Hematopoietic multipotent progenitor cell treated with erythropoietin and hydrocortisone succinate and interleukin-3 and kit ligand, for 4 days (in vitro differentiated cells): ENCODE measurements at places on chromosomes 11 and 22.
A peak's percentile ranks its signal among the peaks of the same experiment; 100 is the strongest.

- DNase-seq, result peak; percentile 92
Observed at GRCh38 chr22:37186228-37186996, 1.6 kb downstream of the C1QTNF6 start.

DNA sequence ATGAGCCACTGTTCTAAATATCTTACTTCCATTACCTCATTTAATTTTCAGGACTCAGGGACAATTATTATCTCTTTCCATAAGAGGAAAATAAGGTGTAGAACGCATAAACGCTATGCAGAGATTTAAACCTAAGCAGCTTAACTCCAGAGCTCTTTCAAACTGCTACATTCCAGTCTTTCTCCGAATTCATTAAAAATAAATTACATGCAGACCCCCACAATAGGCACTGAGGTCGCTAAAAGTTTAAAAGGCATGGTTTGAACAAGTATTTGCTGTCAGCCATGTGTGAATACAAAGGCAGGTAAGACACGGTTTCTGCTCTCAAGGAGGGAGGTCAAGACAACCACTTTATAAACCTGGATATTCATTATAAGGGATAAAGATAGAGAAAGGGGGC, 983 bp downstream of the NARS2 start:
- no peak for DNase-seq

DNA sequence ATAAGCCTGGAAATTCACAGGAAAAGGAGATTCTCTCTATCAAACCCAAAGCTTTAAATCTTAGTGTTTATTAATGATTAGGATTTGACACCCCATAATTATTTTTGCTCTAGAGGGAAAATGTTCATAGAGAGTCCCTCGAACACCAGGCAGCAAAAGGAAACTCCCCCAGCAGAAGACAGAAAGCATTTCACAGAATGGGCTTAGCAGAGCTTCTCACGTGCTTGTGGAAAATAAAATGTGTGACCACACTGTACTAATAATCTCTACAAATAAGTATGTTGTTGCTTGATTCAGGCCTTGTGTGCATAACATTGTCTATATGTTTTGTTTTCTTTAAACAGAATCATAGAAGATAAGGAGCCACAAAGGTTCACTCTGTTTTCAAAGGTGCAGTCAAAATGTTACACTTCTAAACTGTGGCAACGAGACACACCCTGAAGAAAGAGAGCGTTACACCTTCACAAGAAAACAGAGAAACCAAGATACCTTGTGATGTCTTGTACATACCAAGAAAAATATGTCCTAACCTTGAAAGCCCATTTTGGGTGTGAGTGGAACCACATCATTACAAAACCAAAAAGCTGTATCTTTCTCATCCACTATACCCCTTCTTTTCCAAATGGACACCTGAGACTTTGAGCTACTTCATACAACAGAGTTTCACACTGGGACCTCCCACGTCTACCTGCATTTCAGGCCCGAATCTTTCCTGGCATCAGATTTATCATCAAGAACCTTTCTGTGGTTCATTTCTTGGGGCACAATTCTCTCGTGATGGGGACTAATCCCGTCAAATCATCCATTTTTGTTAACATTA, 282.5 kb downstream of the ETS1 start:
- DNase-seq, result no peak

GRCh38 chr22:45686836-45687235, 15.2 kb downstream of the ATXN10 start:
- no peak for DNase-seq

DNA sequence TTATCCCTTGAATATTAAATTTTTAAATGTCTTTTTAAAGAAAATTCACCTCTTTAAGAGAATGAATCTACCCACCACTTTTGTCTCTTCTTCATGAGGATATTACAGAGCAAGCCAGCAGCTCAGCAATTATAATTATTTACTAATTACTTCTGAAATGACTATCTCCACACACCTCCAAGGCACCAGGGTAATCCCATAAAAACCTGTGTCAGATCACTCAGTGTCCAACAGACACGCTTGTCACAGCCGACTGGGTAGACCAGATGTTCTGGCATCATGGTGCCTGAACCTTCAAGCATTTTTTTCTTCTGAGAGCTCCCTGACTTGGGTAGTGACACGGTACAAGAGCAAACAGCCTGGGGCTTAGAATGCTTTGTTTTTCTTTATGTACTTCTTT, 61.4 kb downstream of the EFCAB6 start:
- no peak for DNase-seq

- peak; percentile 58 for DNase-seq
Observed at GRCh38 chr11:60169264-60169915, 13.5 kb downstream of the MS4A6A start.

GRCh38 chr11:128727796-128728431, 34.0 kb downstream of the FLI1 start:
- DNase-seq, result no peak

GRCh38 chr11:73201888-73202780, 15.9 kb upstream of the P2RY2 start:
- DNase-seq, result no peak

DNA sequence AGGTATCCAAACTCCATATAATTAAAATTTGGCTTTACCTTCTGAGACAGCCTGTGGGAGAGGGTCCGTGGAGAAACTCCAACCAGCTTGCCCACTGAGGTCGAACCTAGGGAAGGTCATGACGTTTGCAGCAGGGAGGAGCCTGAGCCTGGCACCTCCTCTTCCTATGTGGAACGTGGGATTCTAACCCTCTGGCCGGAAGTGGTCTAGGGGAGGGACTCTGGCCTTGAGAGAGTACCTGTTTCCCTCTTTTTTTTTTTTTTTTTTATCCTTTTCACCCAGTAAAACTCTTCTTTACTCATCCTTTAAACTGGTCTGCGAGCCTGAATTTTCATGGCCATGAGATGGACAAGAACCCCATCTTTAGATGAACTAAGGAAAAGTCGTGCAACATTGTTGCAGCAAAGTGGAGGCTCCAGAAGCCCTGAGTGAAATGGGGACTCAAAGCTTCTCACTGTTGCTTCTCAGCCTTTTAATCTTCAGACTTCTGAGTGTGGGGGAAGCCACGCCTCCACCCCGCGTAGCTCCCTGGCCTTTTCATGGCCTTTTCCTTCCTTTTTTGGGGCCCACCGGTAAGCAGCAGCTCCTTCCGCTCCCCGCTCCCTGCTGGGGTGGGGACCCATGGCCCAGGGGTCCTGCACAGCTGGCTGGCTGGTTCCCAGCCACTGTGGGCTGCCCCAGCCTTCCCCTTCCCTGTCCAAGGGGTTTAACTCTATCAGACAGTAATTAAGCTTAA, 1359.9 kb downstream of the LRRC4C start:
- DNase-seq, result peak; percentile 58

DNA sequence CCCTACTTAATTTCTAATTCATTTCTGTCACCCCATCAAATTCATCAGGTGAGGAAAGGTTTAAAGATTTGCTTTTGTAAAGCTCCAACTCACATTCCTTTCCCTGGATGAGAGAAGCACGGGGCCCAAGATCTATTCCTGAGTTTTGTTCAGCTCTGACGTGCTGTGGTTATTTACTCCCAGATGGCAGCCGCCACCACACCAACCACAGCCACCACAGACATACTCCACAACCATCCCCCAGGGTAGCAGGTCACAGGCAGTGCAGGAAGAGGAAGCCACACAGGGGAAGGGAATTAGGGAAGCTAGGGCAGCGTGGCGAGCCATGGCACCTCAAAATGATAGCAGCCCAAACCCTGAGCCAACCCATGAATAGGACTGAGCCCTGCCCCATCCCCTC, 63.5 kb upstream of the CSNK2A3 start:
- DNase-seq, result peak; percentile 82

DNA sequence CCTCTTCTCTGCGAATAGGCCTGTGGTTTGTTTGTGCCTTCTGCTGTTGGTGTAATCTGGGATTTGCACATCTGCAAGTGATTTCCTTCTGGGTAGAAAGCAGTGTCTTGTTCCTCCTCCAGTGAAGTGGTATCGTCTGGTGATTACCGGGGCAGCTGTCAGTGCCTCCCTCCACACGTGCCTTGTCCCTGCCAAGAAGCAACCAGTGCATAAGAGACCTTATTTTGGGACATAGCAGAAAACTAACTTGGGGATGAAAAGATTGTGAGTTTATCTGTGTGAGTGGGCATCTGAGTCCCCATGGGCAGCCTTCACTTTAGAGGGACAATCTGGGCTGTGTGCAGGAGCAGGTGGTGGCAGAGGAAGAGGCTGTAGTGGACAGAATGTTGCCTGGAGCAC, 71.5 kb upstream of the SORL1-AS1 start:
- peak; percentile 69 for DNase-seq

DNA sequence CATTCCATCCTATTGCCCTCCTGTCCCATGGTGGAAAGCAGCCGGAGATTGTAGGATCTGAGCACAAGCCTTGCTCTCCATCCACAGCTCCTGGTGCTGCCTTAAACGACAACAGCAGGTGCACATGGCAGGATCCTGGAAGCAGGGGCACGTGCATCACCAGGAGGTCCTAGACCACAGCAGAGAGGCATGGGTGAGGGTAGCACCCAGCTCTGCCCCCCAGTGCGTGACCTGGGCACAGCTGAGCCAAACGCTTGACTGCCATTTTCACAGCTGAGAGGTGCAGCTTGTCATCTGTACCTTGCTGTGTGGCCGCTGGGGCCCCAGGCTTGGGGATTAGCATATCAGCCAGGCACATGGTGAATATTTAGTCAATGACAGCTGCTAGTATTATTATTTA, 92.7 kb downstream of the NTM start:
- DNase-seq, result no peak

- no peak for DNase-seq
Observed at GRCh38 chr11:1342946-1343345, 33.5 kb upstream of the TOLLIP start.

DNA sequence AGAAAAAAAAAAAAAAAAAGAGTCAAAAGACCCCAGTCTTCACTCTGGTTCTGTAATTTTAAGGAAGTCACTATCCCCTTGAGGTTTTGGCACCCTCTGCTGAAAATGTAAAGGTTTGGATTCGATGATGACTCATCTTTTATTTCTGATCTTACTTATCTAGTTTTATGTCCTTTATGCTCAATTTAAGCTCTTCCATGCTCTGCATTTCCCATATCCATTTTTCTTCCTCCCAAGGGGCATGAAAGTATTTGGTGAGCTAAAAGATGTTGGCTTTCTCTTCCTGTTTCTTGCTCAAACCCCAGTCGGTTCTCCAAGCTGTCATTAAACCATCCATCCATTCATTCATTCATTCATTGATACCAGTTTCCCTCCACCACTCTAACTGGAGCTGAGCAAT, 61.0 kb upstream of the CDON start:
- peak; percentile 54 for DNase-seq

- DNase-seq, result no peak
Observed at GRCh38 chr22:50312371-50312770, 4.9 kb upstream of the PLXNB2 start.

GRCh38 chr11:11916981-11917399, 75.2 kb downstream of the USP47 start:
- no peak for DNase-seq

GRCh38 chr11:71293961-71294782, 41.8 kb upstream of the SHANK2 start:
- DNase-seq, result no peak

GRCh38 chr22:48751539-48752437, 1075.9 kb downstream of the BRD1 start:
- no peak for DNase-seq

DNA sequence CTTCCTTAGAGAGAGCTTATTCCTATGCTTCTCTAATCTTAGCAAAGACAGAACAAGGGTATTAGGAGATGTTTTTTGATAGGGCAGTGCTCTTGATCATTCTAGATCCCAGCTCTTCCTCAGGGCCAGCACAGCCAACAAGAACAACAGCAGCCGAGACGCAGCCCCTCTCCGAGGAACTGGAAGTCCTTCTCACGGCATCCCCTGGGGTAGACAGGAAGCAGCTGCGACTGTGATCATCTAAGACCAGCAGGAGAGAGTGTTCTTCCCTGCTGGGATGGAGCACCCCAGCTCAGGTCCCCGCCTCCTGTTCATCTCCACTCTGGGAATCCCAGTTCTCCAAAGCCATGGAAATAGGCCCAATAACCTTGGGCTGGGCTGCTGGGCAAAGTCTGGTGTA, 29.6 kb downstream of the IRAG1 start:
- peak; percentile 64 for DNase-seq

DNA sequence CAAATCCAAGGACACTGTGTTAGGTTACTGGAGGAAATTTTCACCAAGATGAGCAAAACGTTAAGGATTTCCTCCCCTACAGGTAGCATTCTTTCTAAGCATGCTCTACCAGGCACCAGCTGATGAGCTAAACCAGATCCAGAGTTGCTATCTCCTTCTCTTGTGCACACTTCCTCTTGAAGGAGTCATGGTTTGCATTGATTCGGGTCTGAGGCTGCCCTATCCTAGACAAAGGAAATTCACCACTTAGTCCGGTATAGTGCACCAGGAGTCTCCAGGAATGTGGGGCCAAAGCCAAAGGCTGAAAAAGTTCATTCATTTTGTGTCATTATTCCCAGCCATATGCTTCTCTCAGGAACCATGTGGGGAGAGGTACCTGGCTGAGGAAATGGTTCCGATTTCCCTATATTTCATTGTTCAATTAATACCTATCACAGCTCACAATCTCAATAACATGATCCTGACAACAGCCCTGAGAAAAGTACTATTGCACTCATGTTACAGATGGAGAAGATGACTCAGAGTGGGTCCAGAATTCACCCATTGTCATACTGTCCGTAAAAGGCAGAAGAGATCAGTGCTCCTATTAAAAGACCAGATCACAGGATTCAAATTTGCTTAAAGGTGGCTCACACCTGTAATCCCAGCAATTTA, 39.1 kb downstream of the SLC35F2 start:
- DNase-seq, result no peak

DNA sequence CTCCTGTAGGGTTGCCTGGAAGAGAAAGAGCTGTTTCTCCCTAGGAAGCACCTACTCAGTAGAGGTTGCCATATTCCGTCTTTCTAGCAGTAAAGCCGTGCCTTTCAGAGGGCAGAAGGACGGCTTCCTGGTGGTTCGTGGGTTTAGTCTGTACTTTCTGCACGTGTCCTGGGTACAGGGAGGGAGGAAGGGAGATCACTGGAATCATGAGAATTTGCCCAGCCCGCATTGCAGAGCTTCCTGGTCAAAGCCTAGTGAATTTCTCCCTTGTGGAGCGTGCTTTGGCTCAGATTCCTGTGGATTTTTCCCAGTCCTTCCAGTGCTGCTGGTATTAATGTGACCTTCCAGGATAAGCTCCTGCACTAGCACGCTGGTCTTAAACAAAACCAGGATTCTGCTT, 44.9 kb downstream of the GRAMD1B start:
- DNase-seq, result no peak

- DNase-seq, result peak; percentile 91
Observed at GRCh38 chr11:95154514-95154913, 64.9 kb downstream of the ENDOD1 start.

DNA sequence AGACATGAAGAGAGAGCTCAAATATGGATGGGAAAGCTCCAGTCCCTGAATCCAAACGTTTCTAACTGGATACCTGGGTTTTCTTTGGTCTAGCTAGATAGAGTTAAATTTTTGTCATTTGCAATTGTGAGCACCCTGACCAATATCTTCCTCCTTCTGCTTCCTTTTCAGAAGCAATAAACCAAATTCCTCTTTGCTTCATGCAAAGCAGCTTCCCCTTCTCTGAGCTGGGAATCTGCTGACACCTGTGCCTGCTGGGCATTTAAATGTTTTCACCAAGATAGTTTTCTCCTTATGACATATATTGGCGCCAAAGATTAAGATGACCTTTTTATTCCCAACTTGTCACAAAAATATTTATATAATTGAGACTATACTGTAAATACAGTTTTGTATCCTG, 27.9 kb upstream of the PAK1 start:
- peak; percentile 27 for DNase-seq

GRCh38 chr11:28528217-28528616, 420.0 kb downstream of the METTL15 start:
- DNase-seq, result no peak

- DNase-seq, result no peak
Observed at GRCh38 chr11:93852242-93852641, 1.8 kb upstream of the VSTM5 start.

GRCh38 chr22:29718949-29719898, 579 bp upstream of the CABP7 start:
- no peak for DNase-seq
